ENCODE measurements at places on chromosomes 5 and 9.

GRCh38 chr9:22244139-22245011, 202.2 kb upstream of the DMRTA1 start:
- no peak for DNase-seq

- no peak for DNase-seq
These were observed 343.3 kb upstream of the KLF4 start for GRCh38 chr9:107832871-107833270.

- DNase-seq, result no peak
These were observed 93.1 kb upstream of the ACO1 start for GRCh38 chr9:32291370-32291769.

DNA sequence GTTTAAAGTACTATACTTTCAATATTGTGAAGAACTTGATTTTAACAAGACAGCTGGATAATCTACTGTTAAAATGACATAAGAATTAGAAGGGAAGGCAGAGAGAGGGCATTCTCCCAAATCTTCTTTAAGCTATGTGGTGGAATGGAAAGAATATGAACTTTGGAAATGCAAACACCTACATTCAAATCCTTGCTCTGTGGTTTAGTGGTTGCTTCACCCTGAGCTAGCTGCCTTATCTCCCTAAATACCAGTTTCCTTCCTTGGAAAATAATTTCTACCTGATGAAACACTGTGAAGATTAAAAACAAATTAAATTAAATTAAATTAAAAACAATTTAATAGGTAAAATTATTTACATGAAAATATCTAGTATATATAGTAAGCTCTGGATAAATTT, 98.5 kb downstream of the GPR21 start:
- no peak for DNase-seq

GRCh38 chr5:171315386-171315891, 6.4 kb downstream of the TLX3 start:
- DNase-seq, result no peak

- no peak for DNase-seq
These were observed 48.3 kb upstream of the EGFL7 start for GRCh38 chr9:136614372-136614922.

- no peak for DNase-seq
These were observed 10.8 kb downstream of the SH3PXD2B start for GRCh38 chr5:172443441-172444109.

DNA sequence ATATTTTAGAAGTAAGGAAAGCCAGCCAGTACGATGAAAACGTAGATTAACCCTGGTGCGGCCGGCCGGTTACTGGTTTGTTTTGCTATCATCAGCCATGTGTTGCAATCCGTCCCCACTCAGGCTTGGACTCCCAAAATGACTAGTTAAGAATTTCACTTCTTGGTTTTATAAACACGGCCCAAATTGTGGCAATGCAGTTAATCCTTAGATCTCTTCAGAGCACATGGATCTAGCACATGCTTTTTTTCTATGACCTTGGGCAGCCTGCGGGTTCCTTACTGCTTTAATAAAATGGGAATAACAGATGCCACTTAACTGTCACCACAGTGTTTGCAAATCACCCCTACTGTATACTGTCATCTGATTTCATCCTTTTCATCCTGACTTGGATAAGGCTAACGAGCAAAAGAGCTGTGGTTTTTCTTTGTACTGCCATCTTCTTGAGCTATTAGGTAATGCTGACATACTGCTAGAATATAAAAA, 1.5 kb downstream of the NDFIP1 start:
- no peak for DNase-seq

DNA sequence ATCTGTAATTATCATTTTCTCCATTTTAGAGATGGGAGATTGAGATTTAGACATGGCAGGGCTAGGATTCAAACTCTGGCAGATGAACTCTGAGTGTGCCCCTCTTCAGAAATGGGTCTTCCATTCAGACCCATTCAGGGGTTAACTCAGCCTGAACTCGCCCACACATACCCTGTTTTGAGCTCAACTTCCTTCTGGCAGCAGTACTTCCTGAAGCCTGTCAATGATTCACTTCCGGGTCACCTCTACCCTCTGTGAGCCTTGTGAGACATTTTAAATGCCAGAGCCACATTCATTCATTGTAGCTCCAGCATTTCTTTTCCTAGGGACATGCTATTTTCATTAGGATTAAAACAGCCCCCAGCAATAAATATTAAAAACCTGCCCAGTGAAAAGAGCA, 209.3 kb upstream of the SLC24A2 start:
- DNase-seq, result no peak

DNA sequence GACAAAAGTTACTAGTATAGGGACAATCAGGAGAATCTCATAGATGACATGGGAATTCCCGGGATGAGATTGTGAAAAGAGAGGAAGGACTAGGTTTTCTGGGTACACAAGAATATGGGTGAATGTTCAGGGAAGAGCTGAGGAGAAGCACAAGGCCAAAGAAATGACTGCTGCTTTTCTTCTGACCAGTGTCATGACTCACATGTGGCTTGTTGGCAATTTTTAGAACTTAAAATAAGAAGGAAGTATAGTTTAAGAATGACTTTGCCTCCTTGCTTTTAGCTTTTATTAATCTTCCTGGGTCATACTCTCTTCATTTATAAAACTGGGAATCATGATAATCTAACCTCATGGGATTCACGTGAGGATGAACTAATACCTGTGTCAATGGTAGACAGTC, 652.4 kb upstream of the MEF2C start:
- DNase-seq, result no peak

GRCh38 chr5:169171515-169171914, 129.4 kb downstream of the SLIT3 start:
- DNase-seq, result no peak

- no peak for DNase-seq
These were observed 195.3 kb upstream of the KLF9 start for GRCh38 chr9:70609542-70610286.

DNA sequence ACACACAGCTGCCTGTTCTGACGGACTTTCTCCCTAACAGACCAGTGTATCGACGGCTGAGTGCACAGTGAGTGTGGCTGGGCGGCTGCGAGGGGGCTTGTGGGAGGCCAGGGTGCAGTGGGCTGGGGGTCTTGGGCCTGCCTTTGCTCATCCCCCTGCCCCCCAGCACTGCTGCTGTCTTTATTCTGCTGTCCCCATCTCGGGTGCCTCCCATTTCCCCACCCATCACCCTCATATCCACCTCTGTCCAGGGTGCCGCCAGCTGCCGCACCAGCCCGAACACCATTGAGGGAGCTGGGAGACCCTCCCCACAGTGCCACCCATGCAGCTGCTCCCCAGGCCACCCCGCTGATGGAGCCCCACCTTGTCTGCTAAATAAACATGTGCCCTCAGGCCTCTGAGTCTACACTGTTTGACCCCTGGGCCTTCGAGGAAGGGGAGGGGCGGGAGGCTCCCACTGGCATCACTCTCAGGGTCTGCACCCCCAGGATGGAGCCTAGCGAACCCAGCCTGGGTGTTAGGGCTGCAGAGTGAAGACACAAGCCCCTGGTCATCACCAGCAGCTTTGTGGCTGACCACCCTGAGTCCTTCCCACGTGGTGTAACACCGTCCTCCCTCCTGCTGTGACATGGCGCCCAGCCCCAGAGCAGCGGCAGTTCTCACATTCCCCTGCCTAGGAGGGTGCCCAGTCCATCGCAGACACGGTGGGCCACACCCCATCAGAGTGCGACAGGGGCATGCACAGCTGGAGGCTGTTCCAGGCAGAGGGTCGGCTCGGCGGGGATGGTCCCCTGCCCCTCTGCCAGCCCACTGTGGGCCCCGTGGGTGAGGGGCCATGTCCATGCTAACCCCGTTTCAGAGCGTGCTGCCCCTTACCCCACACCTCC, 4.0 kb downstream of the LCN2 start:
- no peak for DNase-seq

- DNase-seq, result no peak
These were observed 240.7 kb downstream of the COX7C start for GRCh38 chr5:86858442-86858841.

DNA sequence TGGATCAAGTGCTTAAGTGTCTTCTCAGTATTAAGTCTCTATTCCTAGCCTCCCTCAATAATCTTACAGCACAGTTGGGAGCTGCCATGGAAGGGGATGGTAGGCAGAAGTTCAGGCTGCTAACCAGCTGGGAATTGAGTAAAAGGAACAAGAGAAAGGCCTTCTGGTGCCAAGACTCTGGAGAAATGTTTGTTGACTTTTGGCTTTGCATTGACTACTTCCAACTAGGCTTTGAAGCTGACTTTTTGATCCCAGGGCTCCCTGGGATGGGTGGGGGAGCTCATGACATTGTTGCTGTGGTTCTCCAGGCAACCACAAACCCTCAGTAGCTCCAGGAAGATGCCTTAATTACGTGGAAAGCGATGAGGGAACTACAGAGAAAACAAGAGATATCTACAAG, 85.2 kb upstream of the HTR4 start:
- no peak for DNase-seq

GRCh38 chr9:78311886-78312524, 15.1 kb downstream of the PSAT1 start:
- no peak for DNase-seq

- no peak for DNase-seq
These were observed 454.2 kb downstream of the RAB3C start for GRCh38 chr5:59037041-59037440.

DNA sequence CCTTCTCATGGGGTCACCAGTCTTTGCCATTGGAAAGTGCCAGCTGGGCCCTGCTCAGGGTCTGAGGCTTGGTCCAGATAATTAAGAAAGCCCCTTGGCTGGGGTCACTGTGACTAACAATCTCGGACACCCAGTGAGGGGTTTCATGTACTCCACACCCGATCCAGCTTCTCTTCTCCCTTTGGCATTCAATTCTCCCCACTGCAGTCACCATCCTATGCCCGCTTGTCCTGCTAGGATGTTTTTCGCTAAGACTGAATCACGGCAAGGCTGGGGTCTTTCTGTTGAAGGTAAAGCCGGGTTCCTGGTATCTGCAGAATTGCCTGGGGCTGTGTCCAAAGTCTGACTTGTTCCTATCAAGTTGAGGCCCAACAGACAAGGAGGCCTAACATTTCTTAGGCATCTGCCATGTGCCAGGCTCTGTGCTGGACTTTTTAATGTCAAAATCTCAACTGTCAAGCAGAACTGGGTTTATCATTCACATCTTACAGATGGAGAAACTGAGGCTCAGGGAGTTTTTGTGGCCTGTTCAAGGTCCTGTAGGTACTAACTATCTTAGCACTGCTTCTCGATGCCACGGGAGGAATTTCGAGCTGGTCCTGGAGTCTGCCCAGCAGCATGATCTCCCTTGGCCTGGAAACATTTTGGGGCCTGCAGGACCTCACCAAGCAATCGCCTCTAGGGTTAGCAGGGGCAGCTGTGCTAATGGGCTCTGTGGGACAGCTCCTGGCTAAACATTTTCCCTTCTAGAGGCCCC, 142.0 kb upstream of the ALDH1B1 start:
- DNase-seq, result no peak
